Osteoblast (primary cell): ENCODE measurements at places on chromosomes 11 and 22.

DNA sequence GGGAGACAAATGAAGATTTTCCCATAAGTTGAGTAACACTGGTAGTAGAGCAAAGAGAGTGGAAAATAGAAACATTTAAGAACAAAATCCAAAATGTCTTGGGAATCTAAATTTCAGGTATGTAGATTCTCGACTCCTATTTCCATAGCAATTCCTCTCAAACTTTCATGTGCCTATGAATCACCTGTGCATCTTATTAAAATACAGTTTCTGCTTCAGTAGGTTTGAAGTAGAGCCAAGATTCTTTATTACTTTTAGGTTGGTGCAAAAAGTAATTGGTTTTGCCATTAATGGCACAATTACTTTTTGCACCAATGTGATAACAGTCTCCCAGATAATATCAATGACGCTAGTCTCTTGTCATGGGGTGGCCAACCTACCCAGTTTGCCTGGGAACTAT, 115.3 kb upstream of the SLC5A12 start:
- DNase-seq = no peak

- DNase-seq = no peak
Measured at GRCh38 chr11:122101625-122102291, 14.3 kb downstream of the BLID start.

GRCh38 chr11:34311126-34311525, 46.7 kb downstream of the ABTB2 start:
- peak; percentile 23 for DNase-seq

DNA sequence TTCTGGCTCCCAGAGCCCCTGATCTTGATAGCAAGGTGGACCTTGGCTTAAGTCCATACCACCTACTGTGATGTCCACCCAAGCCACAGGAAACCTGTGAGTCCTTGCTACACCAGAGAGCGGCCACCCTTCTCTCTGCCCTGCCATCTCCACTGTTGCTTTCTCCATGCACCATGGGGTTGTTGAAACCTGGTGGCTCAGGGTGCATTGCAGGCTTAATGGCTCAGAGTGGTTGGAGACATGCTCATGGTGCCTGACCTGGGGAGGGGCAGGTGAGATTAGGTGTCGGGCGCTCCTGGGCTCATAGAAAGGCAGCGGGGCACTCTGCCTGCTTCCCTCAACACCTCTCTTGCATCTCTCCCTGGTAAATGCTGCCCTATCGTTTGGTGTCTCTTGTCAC, 25.0 kb upstream of the CACNG2 start:
- DNase-seq = peak; percentile 66

- DNase-seq = peak; percentile 95
Measured at GRCh38 chr22:45083659-45084305, 74.0 kb upstream of the PHF21B start.

GRCh38 chr11:113201054-113201818, 113.1 kb upstream of the TTC12 start:
- DNase-seq = no peak

- DNase-seq = no peak
Measured at GRCh38 chr22:17343766-17344165, 25.5 kb upstream of the CECR2 start.
